ENCODE measurements at places on chromosomes 2 and 18. TPM values are rescaled to one million over a fixed set of nuclear protein-coding genes. Genes with fewer than 3 reads are reported as not detected.
A peak's percentile ranks its signal among the peaks of the same experiment; 100 is the strongest.

DNA sequence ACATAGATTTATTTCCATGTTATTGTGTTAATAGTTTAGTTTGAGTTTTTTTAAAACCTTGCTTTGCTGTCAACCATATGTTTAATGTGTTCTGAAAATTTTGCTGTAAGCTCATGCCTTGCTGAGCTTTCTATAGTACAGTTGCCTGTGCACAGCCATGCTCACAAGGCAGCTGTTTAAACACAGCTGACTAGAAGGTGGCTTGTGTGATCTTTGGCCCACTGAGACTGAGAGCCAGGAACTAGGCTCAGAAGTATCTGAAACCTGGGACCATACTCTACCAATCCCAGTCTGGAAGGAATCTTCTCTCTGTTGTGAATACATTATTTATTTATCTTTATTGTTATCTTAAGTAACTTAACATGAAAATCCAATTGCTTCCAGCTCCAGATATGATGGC lies 350.5 kb downstream of the KIAA1328 start:
- no peak overlapping the region for H3K4me3 ChIP-seq
- DNase-seq = no peak
- H3K27ac ChIP-seq = no peak overlapping the region

- no peak for DNase-seq
- H3K27ac ChIP-seq = no peak overlapping the region
- H3K4me1 ChIP-seq = peaks cover 22% of the 10 kb centered on the region
These were observed 18.3 kb downstream of the RNF138 start for GRCh38 chr18:32110005-32110404.

DNA sequence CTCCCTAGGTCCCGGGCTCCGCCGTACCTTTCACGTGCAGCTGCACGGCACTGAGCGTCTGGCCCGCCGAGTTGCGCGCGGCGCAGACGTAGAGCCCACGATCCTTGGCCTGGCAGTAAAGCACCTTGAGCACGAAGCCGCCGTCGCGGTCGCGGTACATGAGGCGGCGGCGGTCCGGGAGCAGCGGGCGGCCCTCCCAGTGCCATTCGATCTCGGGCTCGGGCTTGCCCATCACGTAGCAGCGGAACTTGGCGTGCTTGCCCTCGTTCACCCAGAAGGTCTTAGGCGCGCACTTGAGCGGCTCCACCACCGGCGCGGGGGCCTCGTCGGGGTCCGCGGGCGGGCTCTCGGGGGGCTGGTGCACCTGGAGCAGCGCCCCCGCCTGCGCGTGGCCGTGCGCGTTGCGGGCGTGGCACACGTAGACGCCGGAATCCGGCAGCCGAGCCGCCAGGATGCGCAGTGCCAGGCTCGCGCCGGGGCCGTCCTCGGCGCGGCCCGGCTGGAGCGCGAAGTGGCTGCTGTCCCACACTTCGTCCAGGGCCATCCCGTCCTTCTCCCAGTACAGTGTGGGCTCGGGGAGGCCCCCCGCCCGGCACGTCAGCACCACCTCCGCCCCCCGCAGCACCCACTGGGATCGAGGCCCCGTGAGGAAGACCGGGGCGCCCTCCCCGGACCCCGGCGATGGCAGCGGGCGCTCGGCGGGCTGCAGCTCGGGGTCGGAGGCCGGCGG lies 980 bp downstream of the OBSL1 start:
- H3K4me3 ChIP-seq = peak overlapping the region; percentile 6
- no peak overlapping the region for H3K27ac ChIP-seq
- H3K27me3 ChIP-seq = peaks cover 30% of the 10 kb centered on the region

GRCh38 chr2:217279140-217279539 lies 419.3 kb upstream of the TNP1 start:
- H3K4me1 ChIP-seq = no peaks in the 10 kb centered on the region
- H3K27me3 ChIP-seq = peaks cover 15% of the 10 kb centered on the region
- H3K36me3 ChIP-seq = no peaks in the 10 kb centered on the region
- H3K27ac ChIP-seq = no peak overlapping the region
- no peak for DNase-seq

GRCh38 chr2:235669983-235670962 lies 176.4 kb downstream of the AGAP1 start:
- no peak overlapping the region for H3K27ac ChIP-seq
- peaks cover 2% of the 10 kb centered on the region for H3K27me3 ChIP-seq
- H3K4me1 ChIP-seq = peaks cover 28% of the 10 kb centered on the region
- H3K36me3 ChIP-seq = no peaks in the 10 kb centered on the region
- no peak for DNase-seq

DNA sequence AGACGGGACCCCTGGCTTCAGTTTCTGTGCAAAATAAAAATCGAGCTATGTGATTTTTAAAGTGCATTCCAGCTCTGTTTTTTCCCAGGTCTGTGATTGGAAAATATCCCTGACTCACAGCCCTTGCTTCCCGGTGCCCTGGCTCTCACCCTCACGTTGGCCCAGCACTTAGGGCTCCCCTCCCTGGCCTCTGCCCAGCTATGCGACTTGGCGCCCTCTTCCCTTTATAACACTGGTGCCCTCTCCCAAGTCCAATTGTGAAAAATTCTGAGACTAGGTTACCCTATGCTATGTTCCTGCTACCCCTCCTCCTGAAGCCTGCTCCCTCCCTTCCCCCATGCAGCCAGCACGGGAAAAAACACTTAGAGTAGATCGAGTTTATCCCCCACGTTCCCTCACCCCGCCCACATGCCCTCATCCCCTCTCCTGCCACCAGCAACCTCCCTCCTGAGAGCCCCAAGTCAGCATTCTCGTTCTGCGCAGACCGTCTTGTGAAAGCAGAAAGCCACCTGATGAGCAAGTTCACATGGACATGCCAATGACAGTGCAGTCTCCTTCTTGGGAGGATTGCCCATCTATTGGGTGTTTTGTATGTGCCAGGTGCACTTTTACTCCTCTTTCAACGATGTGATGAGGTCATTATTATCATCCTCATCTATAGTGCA lies 228.8 kb downstream of the VAPA start:
- DNase-seq = no peak
- H3K27me3 ChIP-seq = peaks cover 5% of the 10 kb centered on the region
- H3K27ac ChIP-seq = no peak overlapping the region
- H3K4me1 ChIP-seq = no peaks in the 10 kb centered on the region

SERPINB13 gene
- total RNA-seq = not detected

CCDC121 gene
- not detected for total RNA-seq

ALPI gene
- total RNA-seq = not detected

EML6 gene
- 1.0 TPM for total RNA-seq

GAD1 gene
- total RNA-seq = 0.76 TPM

AMER3 gene
- total RNA-seq = not detected

Measured in natural killer cell treated with Interleukin-12 subunit alpha and Interleukin-12 subunit beta and Interleukin-15 and Interleukin-18, amount 100 ng/mL, for 72 hours (primary cell).